ENCODE measurements at places on chromosomes 7 and 10. TPM values are rescaled to one million over a fixed set of nuclear protein-coding genes. Genes with fewer than 3 reads are reported as not detected.

The GPR158 gene
- 7.3 TPM for total RNA-seq

The ELAPOR2 gene
- total RNA-seq, result 54.2 TPM

The ACSL5 gene
- total RNA-seq, result 0.41 TPM

The DKK1 gene
- total RNA-seq, result 12.7 TPM

DNA sequence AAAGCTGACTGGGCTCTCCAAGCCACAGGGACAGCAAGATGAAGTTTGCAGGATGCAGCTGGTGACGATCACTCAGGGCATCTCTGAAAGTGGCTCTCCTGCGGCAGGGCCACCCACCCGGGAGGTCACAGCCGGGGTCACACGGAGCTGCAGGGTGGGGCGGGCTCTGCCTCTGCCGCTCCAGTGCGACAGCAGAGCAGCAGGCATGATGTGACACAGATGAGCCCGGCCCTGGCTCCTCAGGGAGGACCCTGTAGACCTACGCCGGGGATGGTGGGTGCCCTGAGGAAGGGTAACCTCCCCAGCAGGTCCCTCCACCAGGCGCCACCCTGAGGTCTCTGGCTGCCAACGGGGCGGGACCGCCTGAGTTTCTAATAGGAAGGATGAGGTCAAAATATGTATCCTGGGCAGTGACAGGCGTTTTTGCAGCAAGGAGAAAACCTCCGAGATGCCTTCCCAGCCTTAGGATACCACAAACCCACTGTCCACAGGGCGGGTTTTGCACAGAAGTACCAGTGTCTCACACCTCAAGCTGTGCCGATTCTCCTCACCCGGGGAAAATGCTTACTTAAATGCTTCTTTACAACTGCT lies 114.8 kb upstream of the DIP2C start:
- DNase-seq, result no peak

Measured in mesothelial cell of epicardium (in vitro differentiated cells).